ENCODE measurements at places on chromosomes 5 and 9.

- peak; percentile 32 for DNase-seq
These were observed 69.9 kb downstream of the HSPA4 start for GRCh38 chr5:133121611-133122150.

GRCh38 chr9:77614645-77615044 lies 33.5 kb downstream of the GNA14 start:
- no peak for DNase-seq

DNA sequence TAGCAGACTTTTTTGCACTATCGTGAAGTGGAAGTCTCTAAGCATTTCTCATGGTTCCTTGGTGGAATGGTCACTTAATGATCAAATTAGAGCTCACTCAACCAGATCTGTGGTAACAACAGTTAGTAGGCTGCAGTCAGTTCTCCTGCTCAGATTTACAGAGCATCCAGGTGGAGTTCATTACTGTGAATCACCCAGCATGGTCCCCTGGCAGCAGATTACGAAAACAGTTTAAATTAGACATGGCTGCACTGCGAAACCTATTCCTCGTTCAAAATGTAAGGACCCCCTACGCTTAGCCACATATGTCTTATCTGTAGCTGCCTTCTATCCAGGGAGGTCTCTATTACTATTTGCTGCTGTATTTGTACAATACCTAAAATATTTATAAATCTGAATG lies 823.6 kb upstream of the ARRDC3 start:
- DNase-seq: no peak

DNA sequence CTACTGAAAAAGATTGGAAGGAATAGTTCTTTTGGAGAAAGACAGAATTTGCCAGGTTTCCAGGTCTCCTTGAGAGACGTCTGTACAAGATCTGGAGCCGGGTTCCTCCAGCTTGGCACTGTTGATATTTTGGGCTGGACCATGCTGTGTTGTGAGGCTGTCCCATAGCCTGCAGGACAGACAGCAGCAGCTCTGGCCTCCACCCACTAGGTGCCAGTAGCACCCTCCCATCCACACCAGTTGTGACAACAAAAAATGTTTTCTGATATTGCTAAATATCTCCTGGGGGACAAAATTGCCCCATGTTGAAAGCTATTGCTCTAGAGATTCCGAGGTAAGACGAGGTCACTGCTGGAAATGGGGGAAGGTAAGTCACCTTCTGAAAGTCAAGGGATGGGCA lies 287.7 kb upstream of the DAP start:
- no peak for DNase-seq

- peak; percentile 57 for DNase-seq
These were observed 324.4 kb downstream of the ENC1 start for GRCh38 chr5:74316064-74316603.

- DNase-seq: no peak
These were observed 128.0 kb downstream of the RFX3 start for GRCh38 chr9:3397766-3398165.

GRCh38 chr5:175853573-175854230 lies 17.7 kb upstream of the CPLX2 start:
- DNase-seq: no peak

GRCh38 chr5:57738301-57738700 lies 255.7 kb upstream of the ACTBL2 start:
- DNase-seq: no peak

DNA sequence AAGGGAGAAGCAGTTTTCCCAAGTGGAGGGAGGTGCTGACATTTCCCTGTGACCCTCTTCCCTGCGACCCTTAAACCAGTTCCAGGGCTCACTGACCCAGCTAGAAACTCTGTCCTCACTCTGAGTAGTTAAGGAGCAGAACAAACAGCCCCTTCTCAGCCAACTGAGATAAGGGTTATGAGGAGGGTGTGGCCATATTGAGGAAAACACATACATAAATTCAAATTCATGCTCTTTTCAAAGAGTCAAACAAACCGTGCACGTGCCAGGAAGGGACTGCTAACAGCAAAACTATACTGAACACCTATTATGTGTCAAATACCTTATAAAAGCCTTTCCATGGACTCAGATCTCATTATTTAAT lies 4.9 kb upstream of the AKNA start:
- no peak for DNase-seq

- no peak for DNase-seq
These were observed 614.2 kb upstream of the CLINT1 start for GRCh38 chr5:158473016-158473635.

DNA sequence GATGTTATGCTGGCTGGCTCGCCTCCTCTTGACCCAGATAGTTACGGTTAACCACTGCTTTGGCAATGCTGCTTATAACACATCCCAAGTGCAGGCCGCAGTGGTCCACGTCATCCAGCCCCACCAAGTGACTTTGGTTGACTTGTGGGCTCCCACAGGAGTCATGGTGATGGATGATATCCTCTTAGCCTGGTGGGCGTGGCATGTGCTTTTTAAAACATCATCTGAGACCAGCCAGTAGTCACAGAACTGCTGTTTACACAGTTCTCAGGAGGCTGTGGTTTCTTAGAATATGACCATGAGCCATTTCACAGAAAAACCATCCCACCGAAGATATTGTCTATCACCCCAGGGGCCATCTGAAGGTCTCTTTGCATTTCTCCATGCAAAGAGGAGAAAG lies 216.9 kb downstream of the SH3GL2 start:
- no peak for DNase-seq

- no peak for DNase-seq
These were observed 76.2 kb downstream of the TMC1 start for GRCh38 chr9:72597601-72598000.

GRCh38 chr9:129886226-129887174 lies 51.2 kb downstream of the USP20 start:
- DNase-seq: peak; percentile 82

GRCh38 chr5:72182686-72183085 lies 75.4 kb downstream of the MAP1B start:
- DNase-seq: no peak

DNA sequence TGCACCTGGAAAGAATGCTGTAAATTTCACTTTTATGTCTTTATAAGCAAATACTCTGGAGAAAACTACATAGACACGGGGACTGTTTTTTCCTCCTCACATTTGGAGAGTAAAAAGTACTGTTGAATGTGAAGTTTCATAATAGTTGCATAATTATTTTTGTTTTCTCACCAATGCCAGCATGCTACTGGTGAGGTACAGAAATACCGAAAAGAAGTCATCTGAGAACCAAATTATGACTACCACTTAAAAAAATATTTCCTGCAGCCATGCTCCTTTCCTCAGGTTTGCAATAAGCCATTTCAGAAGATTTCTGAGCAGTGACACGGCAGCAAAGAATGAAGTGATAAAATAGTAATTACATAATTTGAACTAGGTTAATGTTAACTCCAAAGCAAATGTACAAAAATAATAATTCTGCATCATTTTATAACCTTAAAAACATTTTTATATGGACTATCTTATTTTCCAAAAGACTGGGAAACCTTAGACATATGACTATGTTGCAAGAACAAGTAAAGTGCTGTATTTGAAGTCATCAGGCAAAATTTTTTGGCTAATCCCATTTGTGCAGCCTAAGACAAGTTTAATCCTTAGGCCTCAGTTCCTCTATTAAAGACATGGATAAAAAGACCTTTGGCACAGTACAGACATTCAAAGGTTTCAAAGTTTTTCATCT lies 144.7 kb downstream of the PCSK1 start:
- no peak for DNase-seq

DNA sequence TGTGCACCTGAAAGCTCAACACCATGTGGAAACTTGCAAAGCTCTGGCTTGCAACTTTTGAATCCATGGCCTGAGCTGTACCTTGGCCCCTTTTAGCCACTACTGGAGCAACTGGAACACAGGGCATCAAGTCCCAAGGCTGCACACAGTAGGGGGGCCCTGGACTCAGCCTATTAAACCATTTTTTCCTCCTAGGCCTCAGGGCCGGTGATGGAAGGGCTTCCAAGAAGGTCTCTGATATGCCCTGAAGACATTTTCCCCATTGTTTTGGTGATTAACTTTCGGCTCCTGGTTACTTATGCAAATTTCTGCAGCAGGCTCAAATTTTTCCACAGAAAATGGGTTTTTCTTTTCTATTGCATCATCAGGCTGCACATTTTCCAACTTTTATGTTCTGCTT lies 22.7 kb upstream of the PRLR start:
- DNase-seq: no peak

GRCh38 chr5:173093606-173094005 lies 37.5 kb downstream of the CREBRF start:
- DNase-seq: no peak

- no peak for DNase-seq
These were observed 139.1 kb downstream of the TMEM38B start for GRCh38 chr9:105833271-105833975.

DNA sequence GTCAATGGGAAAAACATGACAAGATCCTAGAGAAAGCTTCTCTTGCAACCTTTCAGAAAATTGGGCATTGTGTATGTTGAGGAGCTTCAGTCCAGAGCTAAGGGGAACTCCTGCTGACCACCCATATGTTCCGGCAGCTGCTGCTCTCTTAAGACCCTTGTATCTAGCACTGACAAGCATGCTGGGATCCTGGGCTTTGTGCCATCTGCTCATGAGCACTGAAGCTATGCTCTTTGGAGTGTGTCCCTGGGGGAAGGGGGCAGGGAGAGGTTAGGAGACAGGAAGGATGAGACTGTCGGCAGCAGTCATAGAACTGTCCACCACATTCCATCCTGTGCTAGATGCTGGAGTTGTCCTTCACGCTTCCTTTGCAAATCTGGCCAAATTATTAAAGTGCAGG lies 109.3 kb downstream of the JAKMIP2 start:
- DNase-seq: no peak

- DNase-seq: no peak
These were observed 258.2 kb downstream of the MCTP1 start for GRCh38 chr5:95026718-95027117.

GRCh38 chr5:119168401-119168800 lies 97.5 kb downstream of the DMXL1 start:
- no peak for DNase-seq

DNA sequence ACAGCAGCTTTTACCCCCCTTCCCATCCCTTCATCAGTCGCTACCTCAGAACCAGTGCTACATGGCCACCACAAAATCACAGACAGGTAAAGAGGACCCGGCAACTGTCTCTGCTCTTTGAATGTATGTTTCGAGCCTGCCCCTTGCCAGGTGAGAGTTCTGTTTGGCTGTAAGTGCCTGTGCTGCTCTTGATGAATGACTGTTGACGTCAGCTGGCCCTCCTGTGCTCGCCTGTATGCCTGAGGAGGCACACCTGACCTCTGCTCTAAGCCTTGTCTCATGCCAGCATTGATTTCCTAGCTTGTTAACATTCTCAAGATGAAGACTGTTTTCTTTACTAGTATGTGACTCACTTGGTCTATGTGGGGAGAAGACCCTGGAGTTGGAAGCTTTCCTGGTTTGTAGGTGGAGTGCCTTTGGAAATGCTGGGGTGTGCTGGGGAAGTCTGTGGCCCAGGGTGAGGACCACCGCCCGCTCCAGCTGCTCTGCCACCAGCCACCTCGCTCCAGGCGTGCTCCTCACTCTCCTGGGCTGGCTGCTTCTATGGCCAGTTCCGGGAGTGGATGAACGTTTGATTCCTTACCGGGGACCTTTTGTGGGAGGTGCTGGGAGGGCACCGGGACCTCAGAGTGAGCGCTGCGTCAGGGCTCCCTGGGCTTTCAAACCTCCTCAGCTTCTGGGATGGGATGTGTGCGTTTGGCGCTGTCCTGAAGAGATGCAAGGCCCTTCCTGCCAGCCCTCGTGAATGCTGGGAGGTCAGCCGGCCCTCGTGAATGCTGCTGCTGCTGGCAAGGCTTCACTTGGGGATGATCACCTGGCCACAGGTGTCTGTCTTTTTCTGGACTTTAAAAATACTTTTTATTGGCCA lies 109.9 kb downstream of the EHMT1 start:
- no peak for DNase-seq

GRCh38 chr9:114930056-114930812 lies at the start of gene TNFSF8:
Gene TNFSF8 (minus strand): TSS chr9:114930591. CDS start chr9:114930303, 288 bp downstream.
- peak; percentile 74 for DNase-seq

DNA sequence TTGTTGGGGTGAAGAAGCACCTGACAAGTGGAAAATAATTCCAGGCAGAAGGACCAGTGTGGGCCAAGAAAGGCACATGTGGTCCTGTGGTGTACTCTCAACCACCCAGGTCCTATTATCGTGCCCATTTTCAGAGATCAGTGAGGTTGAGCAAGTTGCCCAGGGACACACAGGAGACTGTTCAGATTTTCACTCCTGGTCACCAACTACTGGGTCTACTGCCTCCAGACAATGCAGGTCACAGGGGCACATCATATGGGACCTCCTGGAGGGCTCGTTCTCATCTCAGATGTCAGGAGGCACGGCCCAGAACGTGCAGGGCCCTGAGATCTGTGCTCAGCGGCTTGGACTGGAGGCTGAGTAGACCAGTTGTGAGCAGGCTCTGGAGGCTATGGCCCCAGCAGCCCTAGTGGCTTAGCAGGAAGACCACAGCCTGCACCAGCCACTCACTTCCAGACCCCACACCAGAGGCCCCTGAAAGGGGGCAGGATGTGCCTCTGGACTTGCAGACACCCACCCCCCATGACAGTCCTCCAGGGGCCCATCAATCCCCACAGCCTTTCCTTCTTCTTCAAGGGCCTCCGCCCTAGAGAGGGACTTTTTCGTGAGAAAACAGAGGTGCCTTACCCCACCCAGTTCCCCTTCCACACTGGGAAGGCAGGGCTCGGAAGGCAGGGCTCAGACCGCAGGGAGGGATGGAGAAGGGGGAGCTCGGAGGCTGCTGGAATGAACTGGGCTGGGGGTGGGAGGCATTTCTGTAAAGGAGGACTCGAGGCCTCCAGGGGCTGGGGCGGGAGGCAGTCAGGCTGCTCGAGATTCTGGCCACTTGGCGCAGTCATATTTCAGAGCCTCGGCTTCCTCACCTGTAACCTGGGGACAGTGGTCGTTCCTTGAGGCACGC lies 82.7 kb upstream of the NEURL1B start:
- no peak for DNase-seq

DNA sequence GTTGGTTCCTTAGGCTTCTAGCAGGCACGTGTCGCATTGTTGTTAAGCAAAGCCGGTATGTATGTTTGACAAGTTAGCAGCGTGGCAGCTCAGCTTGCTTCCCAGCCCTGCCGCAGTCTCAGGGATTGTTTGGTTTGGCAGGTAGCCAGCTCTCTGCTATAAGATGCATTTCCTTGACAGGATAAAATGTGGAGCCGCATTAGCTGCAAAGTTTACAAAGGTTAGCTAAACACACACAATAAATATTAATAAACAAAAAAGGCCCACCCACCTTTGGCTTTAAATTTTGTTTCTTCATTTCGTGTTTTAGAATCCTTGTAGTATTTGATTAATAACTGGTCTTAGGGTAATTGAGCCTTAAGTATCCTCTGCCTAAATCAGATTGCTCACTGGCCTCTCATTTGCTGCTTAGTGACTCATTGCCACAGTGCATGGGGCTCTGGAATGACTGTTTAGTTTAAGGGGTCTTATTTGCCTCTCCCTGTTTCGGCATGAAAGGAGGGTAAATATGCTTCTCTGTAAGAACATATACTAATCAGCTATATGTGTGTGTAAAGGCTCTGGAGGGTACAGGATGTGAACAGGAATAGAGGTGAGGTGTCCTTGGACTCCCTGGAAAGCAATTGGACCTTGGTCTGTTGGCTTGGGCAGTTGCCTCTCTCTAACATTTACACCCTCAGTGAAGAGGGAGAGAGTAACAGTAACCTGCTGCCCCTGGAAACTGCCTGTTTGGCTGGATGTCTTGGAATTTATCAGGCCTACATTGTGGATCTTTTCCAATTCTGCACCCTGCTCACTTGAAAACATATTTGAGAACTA lies 122.0 kb downstream of the GDNF start:
- no peak for DNase-seq

Data from activated CD8-positive, alpha-beta memory T cell treated with anti-CD3 and anti-CD28 coated beads, Interleukin-2, amount 50 U/mL, for 48 hours (primary cell).